ENCODE measurements at places on chromosomes 13 and 19.

GRCh38 chr19:52170863-52171320 is 529 bp downstream of the ZNF836 start:
- peak; percentile 11 for DNase-seq

DNA sequence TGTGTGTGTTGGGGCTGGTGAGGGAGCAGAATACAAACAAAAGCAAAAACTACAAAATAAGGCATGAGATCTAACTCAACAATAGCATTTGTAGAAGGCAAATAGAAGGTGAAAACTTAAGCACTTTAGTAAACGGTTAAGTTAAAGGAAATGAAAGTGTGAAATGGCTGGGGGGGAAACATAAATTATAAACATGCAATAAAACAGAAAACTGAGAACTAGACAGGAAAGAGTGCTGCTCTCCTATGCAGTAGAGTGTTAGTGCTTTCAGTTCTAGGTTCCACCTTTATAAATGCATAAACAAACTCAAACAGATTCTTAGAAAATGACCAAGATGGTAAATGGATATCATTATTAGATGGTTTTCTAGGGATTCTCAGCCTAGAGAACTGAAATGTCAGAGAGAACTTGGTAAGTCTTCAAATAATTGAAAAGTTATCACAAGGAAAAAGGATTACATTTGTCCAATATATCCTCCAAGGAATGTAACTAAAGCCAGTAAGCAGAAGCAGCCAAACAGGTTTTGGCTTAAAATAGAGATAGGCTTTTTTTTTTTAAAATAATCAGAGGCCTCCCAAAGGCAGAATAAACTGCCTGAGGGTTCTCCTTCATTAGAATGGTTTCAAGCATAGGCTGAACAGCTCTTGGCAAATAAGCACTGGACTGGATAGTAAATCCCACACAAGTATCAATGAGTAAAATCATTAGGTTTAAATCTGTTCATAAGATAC is 23.3 kb downstream of the RBM26 start:
- DNase-seq: no peak

GRCh38 chr13:97583907-97584497 is 150.0 kb downstream of the RAP2A start:
- DNase-seq: peak; percentile 33

- DNase-seq: no peak
Measured at GRCh38 chr13:45940061-45940460, 88.5 kb upstream of the SIAH3 start.

GRCh38 chr19:51274049-51274770 is 23.3 kb downstream of the SIGLECL1 start:
- DNase-seq: no peak

DNA sequence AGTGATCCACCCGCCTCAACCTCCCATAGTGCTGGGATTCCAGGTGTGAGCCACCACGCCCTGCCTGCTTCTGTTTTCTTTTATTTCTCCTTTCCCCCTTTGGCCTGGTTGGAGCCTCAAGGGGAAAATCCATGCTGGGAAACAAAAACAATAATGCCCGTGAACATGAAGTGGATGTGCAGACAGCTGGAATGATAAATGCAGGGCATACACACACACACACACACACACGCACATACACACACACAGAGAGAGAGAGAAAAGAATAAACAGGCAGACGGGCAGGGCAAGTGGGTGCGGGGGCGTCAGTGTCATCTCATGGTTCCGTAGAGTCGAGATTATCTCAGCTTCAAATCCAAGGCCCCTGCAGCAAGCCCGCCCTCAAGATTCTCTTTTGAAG is 4.4 kb upstream of the PLEKHF1 start:
- no peak for DNase-seq

DNA sequence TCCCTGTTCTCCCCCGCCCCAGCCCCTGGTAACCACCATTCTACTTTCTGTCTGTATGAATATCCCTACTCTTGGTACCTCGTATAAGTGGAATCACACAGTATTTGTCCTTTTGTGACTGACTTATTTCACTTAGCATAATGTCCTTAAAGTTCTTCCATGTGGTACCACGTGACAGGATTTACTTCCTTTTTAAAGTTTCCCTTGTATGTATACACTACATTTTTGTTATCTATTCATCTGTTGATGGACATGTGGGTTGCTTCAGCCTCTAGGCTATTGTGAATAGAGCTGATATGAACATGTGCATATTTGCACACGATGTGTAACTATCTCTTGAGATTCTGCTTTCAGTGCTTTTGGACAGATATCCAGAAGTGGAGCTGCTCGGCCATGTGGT is 59.6 kb upstream of the GJB6 start:
- DNase-seq: peak; percentile 91

- peak; percentile 38 for DNase-seq
Measured at GRCh38 chr19:13154911-13155471, 4.8 kb downstream of the IER2 start.

DNA sequence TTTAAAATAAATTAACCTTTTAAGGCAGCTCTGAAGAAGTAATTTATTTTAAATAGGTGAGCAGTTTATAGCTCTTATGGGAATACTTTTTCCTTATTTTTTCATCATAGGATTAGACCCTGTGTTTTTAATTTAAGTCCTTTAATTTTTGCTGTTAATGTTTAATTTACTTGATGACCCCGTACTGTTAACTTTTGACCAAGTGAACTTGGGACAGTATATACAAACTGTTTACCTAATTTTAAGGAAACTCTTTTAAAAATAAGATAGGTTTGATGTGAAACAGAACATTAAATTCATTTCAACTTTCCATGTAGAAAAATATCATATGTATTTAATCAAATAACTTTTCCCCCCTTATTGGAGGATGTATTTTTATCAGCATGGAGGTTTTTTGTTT is 74.4 kb downstream of the KCNRG start:
- DNase-seq: no peak

GRCh38 chr19:2775556-2776430 is 7.3 kb downstream of the SGTA start:
- DNase-seq: peak; percentile 78

GRCh38 chr13:44565881-44566280 is 10.2 kb downstream of the TSC22D1 start:
- no peak for DNase-seq

GRCh38 chr19:2051773-2052704 is 995 bp upstream of the MKNK2 start:
- DNase-seq: no peak

- DNase-seq: peak; percentile 27
Measured at GRCh38 chr13:59774491-59774971, 389.2 kb downstream of the DIAPH3 start.

DNA sequence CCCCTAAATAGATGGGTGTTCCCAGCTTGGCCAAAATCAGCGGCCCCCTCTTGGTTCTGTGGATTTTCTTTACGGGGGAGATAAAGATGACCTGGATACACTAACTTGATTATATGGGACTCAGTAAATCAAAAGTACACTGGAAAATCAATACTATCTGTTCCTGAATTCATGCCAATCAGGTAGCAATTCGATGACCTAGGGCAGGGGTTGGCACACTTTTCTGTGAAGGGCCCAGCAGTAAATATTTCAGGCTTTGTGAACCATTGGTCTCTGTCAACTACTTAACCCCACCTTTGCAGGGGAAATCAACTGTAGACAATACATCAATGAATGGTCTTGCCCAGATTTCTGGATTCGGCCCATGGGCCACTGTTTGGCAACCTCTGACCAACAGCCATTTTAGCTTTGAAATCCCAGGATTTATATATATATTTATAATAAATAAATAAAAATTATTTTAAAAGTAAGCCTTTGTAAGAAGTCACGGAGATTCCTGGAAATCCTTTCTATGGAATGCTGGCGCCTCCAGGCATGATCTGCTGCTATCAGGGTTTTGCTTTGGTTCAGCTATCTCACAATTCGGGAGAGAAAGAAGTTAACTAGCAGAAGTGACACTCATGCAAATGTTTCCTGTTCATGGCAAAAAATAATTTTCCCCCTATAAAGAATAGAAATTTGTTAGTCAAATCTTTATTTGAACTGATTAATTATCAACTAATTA is 32.8 kb downstream of the SLC15A1 start:
- peak; percentile 41 for DNase-seq

GRCh38 chr13:34085204-34085603 is 267.3 kb downstream of the RFC3 start:
- DNase-seq: no peak

GRCh38 chr19:13989487-13989886 is 16.6 kb downstream of the RFX1 start:
- no peak for DNase-seq

GRCh38 chr13:48244159-48244558 is 11.2 kb downstream of the ITM2B start:
- no peak for DNase-seq

GRCh38 chr19:39193803-39194202 is 3.0 kb upstream of the NCCRP1 start:
- no peak for DNase-seq

- DNase-seq: no peak
Measured at GRCh38 chr13:73767747-73768315, 366.4 kb downstream of the KLF12 start.

- no peak for DNase-seq
Measured at GRCh38 chr19:51501594-51502263, at the start of gene SIGLEC12. TSS of gene SIGLEC12 (minus strand) at chr19:51501800. CDS start at chr19:51501733, 67 bp downstream.

- no peak for DNase-seq
Measured at GRCh38 chr19:11337080-11337479, 2.4 kb downstream of the RAB3D start.

- DNase-seq: no peak
Measured at GRCh38 chr19:41327576-41328156, 17.7 kb downstream of the CCDC97 start.

Data from foreskin melanocyte (primary cell).